ENCODE measurements at places on chromosomes 7 and 10.

DNA sequence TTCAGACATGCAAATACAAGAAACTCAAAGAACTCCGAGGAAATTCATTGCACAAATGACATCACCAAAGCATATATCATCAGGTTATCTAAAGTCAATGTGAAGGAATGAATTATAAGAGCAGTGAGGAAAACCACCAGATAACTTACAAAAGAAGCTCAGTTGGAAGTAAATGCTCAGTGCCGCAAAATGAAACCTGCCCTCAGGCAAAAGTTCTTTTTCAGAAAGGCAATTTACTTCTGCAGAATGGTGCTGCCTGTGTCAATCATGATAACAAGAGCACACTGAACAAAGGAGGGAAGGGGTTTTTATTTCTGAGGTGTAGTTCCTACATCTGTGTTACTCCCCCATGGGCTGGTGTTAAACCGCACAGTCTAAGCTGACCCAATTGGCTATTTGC is 550.6 kb upstream of the SEMA3D start:
- DNase-seq, result no peak

- peak; percentile 92 for DNase-seq
Observed at GRCh38 chr10:132065491-132066105, at the start of gene JAKMIP3. Gene JAKMIP3, plus strand, starts transcription at chr10:132065946. Its CDS starts 38,863 bp downstream, at chr10:132104809.

DNA sequence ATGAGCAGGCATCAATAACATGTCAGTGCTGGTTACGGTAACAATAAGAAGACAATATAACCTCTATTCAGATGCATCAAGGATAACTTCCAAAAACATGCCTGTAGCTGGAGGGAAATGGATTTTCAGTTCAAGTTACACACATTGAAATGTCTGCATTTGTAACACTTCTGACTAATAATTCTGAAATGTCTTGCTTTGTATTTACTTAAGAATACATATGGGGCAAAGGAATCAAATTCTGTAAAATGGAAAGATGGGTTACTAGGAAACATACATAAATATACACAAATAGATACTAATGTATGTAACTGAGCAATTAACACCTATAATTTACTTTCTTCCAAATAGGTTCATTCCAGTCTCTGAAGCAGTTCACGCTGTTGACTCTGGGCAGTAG is 18.6 kb upstream of the MTPN start:
- no peak for DNase-seq

GRCh38 chr7:49845626-49846025 is 72.2 kb downstream of the VWC2 start:
- DNase-seq, result no peak

- DNase-seq, result no peak
Observed at GRCh38 chr7:142957723-142958122, 4.4 kb downstream of the KEL start.

Data from AG10803 (cell line).